ENCODE measurements at places on chromosomes 6 and 20. TPM values are rescaled to one million over a fixed set of nuclear protein-coding genes. Genes with fewer than 3 reads are reported as not detected.

The BMP7 gene
- total RNA-seq: 23.9 TPM

The PPP1R3G gene
- 10.7 TPM for total RNA-seq

The RBPJL gene
- total RNA-seq: not detected

The PCSK2 gene
- 1.5 TPM for total RNA-seq

The ADGRG6 gene
- 5.7 TPM for total RNA-seq

The TBX18 gene
- 19.4 TPM for total RNA-seq

The C20orf144 gene
- total RNA-seq: 0.29 TPM

The SLC4A11 gene
- total RNA-seq: 0.52 TPM

The PRKN gene
- 22.2 TPM for total RNA-seq

The WFDC10B gene
- not detected for total RNA-seq

The RBM12 gene
- 62.7 TPM for total RNA-seq

- DNase-seq: no peak
These were observed 10.5 kb downstream of the OTOR start for GRCh38 chr20:16758454-16759180.

DNA sequence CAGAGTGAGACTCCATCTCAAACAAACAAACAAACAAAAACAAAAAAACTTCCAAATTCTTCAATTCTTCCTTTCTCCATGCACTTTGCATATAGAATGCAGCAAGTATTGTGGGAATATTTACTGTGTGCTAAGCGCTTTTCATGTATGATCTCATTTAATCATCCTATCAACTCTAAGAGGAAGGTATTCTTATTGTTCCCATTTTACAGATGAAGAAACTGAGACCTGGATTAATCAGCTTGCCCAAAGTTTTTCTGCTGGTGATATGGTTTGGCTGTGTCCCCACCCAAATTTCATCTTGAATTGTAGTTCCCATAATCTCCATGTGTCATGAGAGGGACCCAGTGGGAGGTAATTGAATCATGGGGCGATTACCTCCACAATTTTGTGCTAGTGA lies 56.6 kb upstream of the KCNG1 start:
- DNase-seq: no peak

DNA sequence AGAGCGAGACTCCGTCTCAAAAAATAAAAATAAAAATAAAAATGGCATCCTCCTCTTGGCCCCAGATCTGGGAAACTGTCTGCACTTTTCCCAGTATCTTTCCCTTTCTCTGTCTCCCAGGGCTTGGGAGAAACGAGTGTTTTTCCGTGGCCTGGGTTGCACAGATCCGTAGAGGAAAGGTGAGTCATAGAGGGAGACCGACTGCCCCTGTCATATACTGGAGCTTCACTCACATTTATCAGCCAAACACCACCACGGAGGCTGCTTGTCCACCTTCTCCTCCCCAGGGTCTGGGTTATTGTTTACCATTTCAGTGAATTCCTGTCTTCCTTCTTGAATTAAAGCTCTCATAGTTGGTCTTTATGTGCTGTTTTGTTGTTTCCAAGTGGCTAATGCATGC lies 31.9 kb upstream of the EIF2S2 start:
- DNase-seq: no peak

GRCh38 chr6:31775633-31776484 lies 1.3 kb downstream of the VWA7 start:
- no peak for DNase-seq

DNA sequence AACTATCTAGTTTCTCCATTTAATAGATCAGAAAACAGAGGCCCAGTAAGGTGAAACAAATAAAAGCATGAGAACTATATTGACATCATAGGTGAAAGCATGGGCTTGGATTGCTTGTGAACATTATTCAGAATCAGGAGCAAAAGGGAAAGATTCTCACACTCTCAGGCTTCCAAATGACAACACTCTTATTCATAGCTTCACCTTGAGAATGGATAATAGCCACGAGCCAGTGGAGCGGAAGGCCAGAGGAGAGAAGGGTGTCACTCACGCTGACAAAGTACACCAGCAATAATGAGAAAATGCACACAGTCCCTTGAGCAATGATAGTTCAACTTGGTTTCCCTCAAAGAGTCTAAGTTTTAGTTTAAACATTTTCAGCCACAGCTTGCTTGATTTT lies 339.0 kb downstream of the TPBG start:
- no peak for DNase-seq

DNA sequence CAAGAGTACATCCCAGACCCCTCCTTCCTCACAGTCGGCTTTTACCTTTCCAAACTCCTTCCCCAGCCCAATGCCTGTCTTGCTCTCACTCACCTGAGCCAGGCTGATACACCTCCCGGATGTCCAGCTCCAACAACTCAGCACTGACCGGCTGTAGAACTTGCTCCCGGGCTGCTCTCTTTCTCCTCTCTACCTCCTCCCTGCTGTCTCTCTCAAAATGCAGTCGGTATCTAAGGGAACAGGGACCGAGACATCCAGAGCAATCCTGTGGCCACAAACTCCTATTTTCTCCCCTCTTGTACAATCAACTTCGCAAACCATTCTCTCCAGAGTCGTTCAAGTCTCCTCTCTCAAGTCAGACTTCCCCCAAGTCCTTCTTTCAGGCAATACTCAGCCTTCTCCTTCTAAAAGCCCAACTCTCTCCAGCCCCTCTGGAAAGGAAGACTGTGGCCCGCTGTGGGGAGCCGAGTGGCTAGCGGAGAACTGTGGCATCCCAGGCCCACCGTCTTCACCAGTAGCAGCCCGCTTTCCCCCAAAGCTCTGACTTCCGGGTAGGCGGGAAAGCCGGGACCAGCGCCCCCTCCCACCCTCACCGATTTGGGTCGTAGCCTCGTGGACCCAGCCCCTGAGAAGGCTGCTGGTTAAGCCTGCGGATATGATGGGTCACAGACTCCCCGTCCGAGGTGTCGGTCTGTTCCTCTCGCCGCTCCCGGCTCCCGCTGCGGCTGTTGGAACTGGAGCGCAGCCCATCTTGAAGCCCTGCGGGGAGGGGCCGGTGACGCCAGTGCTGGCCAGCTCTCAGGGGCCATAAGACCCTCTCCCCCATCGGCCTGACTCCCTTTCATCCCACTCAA lies 1.1 kb downstream of the GNL1 start:
- DNase-seq: peak; percentile 70

GRCh38 chr20:32411955-32412706 lies 54.0 kb downstream of the ASXL1 start:
- DNase-seq: no peak

DNA sequence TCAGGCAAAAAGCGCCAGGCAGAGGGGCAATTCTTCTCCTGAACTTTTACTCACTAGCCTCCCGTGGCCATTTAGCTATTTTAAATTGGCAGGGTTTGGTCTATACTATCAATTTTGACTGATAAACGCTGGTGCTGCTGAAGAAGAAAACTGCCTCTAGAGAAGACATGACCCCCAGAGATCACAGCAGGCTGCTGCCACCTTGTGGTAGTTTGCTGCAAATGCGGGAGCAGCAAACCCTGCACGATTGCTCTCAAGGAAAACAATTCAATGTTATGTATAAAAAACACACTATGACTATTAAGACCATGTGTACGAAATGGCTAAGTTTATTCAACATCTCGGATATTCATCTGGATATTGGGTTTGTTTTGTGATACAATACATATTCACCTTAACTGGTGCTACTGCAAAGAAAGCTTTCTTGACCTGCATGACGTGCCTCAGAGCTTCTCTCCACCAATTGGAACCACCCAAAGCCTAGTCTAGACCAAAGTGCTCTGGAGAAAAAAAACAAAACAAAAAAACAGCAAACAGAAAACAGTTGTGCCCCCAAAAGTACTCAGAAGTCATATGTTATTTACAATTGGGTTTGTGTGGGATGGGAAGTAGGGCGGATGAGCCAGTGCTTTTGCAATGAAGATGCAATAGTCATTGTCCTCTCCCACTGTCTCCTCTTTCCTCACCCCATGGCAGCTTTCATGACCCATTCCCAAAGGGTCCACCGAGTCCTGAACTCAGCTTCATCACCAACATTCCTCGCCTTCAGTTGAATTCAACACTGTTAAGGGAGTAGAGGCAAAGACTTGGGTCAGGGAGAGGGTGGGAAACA lies 19.6 kb upstream of the IL17F start:
- DNase-seq: peak; percentile 46

GRCh38 chr6:74041420-74041819 lies 345.4 kb downstream of the CD109 start:
- DNase-seq: no peak

GRCh38 chr6:138357928-138358327 lies 19.8 kb upstream of the SMIM28 start:
- no peak for DNase-seq

DNA sequence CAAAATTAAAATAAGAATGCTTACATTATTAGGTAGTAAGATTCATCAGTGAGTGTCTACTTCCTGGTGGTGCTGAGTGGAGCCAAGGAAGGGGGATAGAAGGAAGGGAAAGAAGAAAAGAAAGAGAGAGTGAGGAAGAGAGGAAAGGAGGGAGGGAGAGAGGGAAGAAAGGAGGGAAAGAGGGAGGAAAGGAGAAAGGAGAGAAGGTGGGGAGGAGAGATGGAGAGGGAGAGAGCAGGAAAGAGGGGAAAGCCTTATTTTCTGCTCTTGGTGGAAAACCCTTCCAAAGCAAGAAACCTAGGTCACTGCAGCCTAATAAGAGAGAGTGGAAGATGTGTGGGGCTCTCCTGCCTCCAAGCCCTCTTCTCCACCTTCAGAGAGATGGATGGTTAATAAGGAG lies 90.2 kb upstream of the EEF1E1 start:
- no peak for DNase-seq

GRCh38 chr6:43723737-43724295 lies 36.2 kb upstream of the MRPS18A start:
- peak; percentile 62 for DNase-seq

DNA sequence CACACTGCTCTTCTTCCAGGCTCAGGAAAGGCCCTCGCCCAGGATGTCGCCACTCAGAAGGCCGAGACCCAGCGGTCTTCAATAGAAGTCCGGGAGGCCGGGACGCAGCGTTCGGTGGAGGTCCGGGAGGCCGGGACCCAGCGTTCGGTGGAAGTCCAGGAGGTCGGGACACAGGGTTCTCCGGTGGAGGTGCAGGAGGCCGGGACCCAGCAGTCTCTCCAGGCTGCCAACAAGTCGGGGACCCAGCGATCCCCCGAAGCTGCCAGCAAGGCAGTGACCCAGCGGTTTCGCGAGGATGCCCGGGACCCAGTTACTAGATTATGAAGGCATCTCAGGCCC lies 1.0 kb downstream of the KHDC3L start:
- no peak for DNase-seq

DNA sequence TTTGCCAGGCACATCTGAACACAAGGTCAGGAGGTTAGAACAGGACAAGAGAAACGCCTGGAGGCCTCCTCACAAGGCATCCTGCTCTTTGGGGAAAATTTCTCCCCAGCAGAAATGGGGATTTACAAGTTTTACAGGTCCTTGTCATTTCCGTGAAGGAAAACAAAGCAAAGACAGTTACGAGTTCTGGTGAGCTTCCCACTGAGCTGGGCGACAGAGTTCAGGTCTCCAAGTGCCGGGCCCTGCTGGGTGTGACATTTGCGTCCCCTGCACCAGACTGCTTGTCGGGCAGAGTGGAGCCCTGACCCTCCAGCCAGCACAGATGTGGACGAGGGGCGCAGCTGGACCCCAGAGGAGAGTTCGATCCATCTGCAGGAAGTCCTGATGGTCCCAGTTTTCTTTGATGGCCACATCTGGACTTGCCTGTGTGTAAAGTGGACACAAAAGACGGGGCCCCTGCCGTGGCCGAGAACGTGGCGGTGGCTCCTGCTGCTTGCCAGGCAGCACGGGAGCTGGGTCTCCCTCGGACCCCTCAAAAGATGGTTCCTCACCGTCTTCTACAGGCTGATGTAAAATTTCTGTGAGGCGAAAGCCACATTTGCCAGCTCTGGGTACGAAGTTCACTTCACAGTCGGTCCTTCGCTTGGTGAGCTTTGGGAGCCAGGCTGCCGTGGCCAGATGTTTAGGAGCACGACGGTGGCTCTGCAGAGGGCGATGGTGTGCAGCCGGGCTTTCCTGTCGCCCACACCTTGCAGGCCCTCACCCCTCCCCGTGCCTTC lies 5.2 kb upstream of the ADRM1 start:
- no peak for DNase-seq

GRCh38 chr20:46307999-46308257 lies 370 bp downstream of the CDH22 start:
- DNase-seq: no peak

DNA sequence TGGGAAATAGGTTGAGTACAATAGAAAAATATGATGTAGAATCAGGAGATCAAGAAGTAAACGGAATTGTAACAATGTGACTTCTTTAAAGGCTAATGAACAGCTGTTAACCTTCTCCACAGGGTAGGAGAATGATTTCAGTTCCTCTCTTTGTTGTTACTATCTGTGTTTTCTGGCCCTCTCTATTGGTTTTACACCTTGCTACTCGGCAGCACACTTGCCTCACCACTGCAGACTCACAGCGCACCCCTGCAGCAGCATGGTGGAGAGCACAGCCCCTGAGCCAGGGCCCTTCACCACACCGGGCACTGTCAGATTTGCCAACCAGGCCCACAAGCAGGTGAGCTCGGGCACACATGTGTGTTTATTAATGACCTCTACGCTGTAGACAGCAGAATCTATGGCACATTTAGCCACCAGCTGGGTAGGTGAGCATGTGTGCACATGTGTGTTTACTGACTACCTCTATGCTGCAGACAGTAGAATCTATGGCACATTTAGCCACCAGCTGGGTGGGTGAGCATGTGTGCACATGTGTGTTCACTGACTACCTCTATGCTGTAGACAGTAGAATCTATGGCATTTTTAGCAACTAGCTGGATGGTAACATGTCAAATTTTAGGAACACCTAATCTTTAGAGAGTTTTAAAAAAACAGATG lies 16.8 kb downstream of the SFT2D1 start:
- no peak for DNase-seq

DNA sequence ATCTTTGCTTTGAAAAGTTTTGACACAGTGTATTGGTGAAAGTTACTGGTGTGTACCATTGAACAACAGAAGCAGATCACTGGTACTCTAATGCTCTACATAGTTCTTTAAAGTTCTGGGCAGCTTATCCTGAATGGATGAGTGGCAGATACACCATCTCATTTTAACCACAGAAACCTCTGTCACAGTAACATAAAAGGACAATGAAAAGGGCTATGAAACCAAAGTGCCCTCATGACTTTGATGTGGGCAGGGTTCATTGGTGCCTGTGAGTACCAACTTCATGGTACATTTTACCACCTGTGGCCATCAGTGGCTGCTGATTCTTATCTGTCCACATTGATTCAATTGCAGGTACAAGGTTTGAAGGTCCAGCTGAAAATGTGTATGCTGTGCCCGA lies 285.7 kb upstream of the PREP start:
- DNase-seq: no peak

DNA sequence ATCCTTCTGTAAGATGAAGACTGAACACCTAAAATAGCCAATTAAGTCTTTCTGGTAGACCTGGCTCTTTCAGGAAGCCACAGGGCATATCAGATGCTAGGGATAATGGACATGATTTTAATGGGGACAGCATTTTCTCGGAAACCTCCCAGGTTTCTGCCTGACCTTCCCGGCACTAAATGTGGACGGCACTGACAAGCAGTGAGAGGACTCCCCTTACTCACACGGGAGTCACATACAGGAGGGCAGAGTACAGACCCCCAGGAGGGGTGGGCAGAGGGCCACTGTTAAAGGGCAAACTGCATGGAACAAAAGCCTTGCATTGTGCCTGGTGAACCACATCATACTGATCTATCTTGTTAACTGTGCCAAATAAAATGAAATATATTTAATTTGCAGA lies 19.9 kb downstream of the PSMG4 start:
- no peak for DNase-seq

All from left cardiac atrium (tissue), 4 donors.